ENCODE measurements at places on chromosomes 11 and 22. TPM values are rescaled to one million over a fixed set of nuclear protein-coding genes. Genes with fewer than 3 reads are reported as not detected.

- DNase-seq = no peak
- no peaks in the 10 kb centered on the region for H3K4me1 ChIP-seq
- no peak overlapping the region for H3K4me3 ChIP-seq
- no peaks in the 10 kb centered on the region for H3K27me3 ChIP-seq
- no peak overlapping the region for H3K27ac ChIP-seq
- peaks cover 82% of the 10 kb centered on the region for H3K36me3 ChIP-seq
Measured at GRCh38 chr22:29292379-29292778, 14.1 kb upstream of the GAS2L1 start.

GRCh38 chr11:118572981-118573550 lies 857 bp downstream of the ARCN1 start:
- H3K27me3 ChIP-seq = no peaks in the 10 kb centered on the region
- H3K27ac ChIP-seq = peak overlapping the region; percentile 100
- DNase-seq = no peak

GRCh38 chr11:127003260-127003981 lies 2.9 kb upstream of the KIRREL3 start:
- no peaks in the 10 kb centered on the region for H3K4me1 ChIP-seq
- no peak overlapping the region for H3K27ac ChIP-seq
- H3K27me3 ChIP-seq = no peaks in the 10 kb centered on the region
- H3K36me3 ChIP-seq = no peaks in the 10 kb centered on the region
- no peak for DNase-seq

DNA sequence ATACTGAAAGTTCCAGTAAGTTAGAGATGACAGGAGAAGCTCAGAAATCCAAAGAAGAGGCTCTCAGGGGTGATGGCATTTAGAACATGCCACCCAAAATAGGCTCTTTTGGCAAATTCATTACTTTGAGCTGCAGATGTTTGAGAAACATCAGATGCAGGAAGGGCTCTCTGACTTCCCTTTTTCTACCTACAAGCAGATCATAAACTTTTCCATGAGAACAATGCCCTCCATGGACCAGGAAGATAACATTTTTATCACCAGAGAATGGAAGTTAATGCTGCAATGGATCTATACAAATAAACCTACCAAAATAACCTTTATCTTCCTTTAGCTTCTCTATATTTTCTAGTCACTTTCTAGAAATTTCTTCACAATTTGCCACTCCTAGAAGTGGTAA lies 32.7 kb upstream of the FAR1 start:
- H3K36me3 ChIP-seq = no peaks in the 10 kb centered on the region
- no peaks in the 10 kb centered on the region for H3K27me3 ChIP-seq
- H3K4me1 ChIP-seq = no peaks in the 10 kb centered on the region
- no peak overlapping the region for H3K27ac ChIP-seq
- no peak overlapping the region for H3K4me3 ChIP-seq

DNA sequence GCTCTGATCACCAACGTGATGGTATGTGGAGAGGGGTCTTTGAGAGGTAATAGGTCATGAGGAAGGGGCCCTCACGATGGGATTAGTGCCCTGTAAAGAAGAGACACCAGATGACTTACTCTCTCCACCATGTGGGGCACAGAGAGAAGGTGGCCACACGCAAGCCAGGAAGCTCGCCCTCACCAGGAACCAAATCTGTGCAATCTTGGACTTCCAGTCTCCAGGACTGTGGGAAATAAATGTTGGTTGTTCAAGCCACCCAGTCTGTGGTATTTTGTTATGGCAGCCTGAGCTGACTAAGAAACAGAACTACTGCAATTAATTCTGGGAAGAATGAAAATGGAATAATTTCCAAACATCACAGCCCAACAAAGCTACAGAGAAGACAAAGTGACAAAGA lies 117.5 kb downstream of the SNX19 start:
- no peak for DNase-seq
- no peaks in the 10 kb centered on the region for H3K27me3 ChIP-seq
- H3K4me3 ChIP-seq = no peak overlapping the region
- H3K4me1 ChIP-seq = no peaks in the 10 kb centered on the region
- no peak overlapping the region for H3K27ac ChIP-seq

- H3K36me3 ChIP-seq = no peaks in the 10 kb centered on the region
- no peaks in the 10 kb centered on the region for H3K27me3 ChIP-seq
- peak; percentile 33 for DNase-seq
- H3K4me3 ChIP-seq = peak overlapping the region; percentile 86
- peak overlapping the region; percentile 64 for H3K27ac ChIP-seq
Measured at GRCh38 chr11:85810521-85810870, 445 bp downstream of the SYTL2 start.

DNA sequence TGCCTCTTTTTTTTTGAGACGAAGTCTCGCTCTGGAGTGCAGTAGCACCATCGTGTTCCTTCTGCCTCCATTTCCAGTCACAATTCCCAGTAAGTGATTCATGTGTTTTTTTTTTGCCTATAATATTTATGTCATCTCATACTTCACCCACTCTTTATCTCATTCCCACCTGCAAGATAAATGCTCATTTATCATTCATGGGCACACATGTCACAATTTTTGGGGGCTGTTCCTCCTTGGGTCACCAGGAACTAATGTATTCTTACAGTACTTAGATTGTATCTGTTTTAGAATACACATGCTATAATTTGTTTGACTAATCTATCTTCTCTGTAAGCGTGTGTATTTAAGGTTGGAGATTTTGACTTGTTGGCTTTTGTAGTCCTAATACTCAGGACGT lies 222.7 kb downstream of the SWAP70 start:
- no peaks in the 10 kb centered on the region for H3K36me3 ChIP-seq
- no peak for DNase-seq
- H3K27ac ChIP-seq = no peak overlapping the region
- H3K4me3 ChIP-seq = no peak overlapping the region
- H3K4me1 ChIP-seq = no peaks in the 10 kb centered on the region
- no peaks in the 10 kb centered on the region for H3K27me3 ChIP-seq

GRCh38 chr11:27401833-27402316 lies 38.9 kb upstream of the CCDC34 start:
- no peaks in the 10 kb centered on the region for H3K4me1 ChIP-seq
- no peak overlapping the region for H3K4me3 ChIP-seq
- H3K27ac ChIP-seq = no peak overlapping the region
- no peaks in the 10 kb centered on the region for H3K36me3 ChIP-seq
- no peak for DNase-seq

- H3K4me1 ChIP-seq = no peaks in the 10 kb centered on the region
- no peak overlapping the region for H3K4me3 ChIP-seq
- H3K27me3 ChIP-seq = no peaks in the 10 kb centered on the region
- H3K27ac ChIP-seq = no peak overlapping the region
Measured at GRCh38 chr11:120218695-120219033, 7.8 kb downstream of the OAF start.

- H3K36me3 ChIP-seq = no peaks in the 10 kb centered on the region
- DNase-seq = no peak
- H3K27ac ChIP-seq = no peak overlapping the region
Measured at GRCh38 chr11:123431619-123432018, 1.6 kb downstream of the GRAMD1B start.

DNA sequence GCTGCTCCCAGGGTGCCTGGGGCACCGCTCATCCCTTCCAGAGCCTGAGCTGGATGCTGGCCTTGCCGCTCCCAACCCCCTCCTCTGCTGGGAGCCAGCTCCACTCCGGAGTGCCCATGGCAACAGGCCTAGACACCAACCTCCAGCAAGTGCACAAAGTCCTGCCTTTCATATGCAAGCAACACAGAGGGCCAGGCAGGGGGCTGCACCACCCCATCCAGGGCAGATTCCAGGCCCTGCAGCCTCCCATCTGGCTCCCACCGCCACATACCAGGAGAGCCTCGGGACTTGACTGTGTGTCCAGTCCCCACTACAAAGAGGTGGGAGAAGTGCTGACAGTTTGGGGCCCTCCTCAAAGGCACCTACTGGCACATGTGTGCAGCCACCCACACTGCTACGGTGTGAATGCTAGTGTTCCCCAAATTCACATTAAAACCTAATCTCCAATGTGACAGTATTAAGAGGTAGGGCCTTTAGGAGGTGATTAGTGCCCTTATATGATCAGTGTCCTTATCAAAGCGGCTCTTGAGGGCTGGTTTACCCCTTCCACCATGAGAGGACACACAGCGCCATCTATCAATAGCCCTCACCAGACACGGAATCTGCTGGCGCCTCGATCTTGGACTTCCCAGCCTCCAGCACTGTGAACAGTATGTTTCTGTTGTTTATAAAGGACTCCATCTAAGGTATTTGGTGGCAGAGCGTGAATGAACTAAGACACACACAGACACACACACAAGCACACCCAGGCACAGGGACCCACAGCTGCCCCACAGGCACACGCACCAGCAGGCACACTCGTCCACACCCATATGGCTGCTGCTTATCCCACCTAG lies 16.2 kb downstream of the ARVCF start:
- DNase-seq = no peak
- no peaks in the 10 kb centered on the region for H3K36me3 ChIP-seq
- no peaks in the 10 kb centered on the region for H3K27me3 ChIP-seq

DNA sequence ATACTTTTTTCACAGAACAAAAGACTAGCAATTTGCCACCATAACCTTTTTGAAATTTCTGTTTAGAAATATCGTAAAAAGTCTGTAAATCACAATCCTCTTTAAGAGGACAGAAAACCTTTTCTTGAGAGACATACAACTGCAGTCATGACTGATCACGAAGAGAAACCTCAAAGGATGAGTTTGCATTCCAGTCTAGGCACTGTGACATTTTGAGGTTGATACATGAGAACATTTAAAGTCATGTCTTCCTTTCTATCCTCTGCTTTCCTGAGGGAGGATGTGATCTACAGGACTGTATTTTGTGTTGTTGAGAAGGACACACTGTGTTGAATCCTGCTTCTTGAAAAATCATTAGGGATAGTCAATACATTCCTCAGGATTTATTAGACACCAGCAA lies 476.7 kb upstream of the CCDC179 start:
- H3K36me3 ChIP-seq = no peaks in the 10 kb centered on the region

DNA sequence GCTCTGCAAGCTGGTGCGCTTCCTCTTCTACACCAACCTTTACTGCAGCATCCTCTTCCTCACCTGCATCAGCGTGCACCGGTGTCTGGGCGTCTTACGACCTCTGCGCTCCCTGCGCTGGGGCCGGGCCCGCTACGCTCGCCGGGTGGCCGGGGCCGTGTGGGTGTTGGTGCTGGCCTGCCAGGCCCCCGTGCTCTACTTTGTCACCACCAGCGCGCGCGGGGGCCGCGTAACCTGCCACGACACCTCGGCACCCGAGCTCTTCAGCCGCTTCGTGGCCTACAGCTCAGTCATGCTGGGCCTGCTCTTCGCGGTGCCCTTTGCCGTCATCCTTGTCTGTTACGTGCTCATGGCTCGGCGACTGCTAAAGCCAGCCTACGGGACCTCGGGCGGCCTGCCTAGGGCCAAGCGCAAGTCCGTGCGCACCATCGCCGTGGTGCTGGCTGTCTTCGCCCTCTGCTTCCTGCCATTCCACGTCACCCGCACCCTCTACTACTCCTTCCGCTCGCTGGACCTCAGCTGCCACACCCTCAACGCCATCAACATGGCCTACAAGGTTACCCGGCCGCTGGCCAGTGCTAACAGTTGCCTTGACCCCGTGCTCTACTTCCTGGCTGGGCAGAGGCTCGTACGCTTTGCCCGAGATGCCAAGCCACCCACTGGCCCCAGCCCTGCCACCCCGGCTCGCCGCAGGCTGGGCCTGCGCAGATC lies 16.5 kb downstream of the P2RY2 start:
- no peaks in the 10 kb centered on the region for H3K36me3 ChIP-seq
- no peaks in the 10 kb centered on the region for H3K27me3 ChIP-seq
- H3K4me3 ChIP-seq = no peak overlapping the region
- H3K4me1 ChIP-seq = no peaks in the 10 kb centered on the region

- H3K27me3 ChIP-seq = no peaks in the 10 kb centered on the region
- H3K4me1 ChIP-seq = no peaks in the 10 kb centered on the region
- H3K36me3 ChIP-seq = no peaks in the 10 kb centered on the region
- H3K4me3 ChIP-seq = no peak overlapping the region
- H3K27ac ChIP-seq = no peak overlapping the region
Measured at GRCh38 chr11:61764606-61765260, 12.3 kb downstream of the MYRF start.

- no peak overlapping the region for H3K4me3 ChIP-seq
- no peak for DNase-seq
- peaks cover 11% of the 10 kb centered on the region for H3K36me3 ChIP-seq
- peaks cover 9% of the 10 kb centered on the region for H3K4me1 ChIP-seq
Measured at GRCh38 chr22:24442352-24442744, 14.9 kb downstream of the ADORA2A start.

DNA sequence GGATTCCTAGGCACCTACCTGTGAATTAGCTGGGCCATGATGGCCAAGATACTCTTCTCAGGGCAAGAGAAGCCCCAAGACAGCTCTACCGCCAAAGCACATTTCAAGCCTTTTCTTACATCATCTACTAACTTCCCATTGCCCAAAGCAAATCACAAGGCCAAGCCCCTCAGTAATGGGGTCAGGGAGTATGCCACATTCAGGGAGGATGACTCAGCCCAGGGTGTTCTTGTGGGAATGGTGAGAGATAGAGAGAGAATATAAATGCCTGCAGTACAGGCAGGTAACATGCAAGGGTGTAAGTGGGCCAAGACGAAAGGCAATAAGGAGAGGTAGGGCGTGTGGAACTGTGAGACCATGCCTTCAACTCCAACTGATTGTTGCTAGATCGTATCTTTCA lies 162.5 kb upstream of the ISX start:
- no peak overlapping the region for H3K4me3 ChIP-seq
- no peaks in the 10 kb centered on the region for H3K4me1 ChIP-seq
- no peak for DNase-seq
- H3K36me3 ChIP-seq = no peaks in the 10 kb centered on the region
- no peaks in the 10 kb centered on the region for H3K27me3 ChIP-seq

The FAM83F gene
- total RNA-seq = 10.6 TPM

The CTSF gene
- total RNA-seq = 19.5 TPM

The MRGPRF gene
- not detected for total RNA-seq

The SCUBE1 gene
- 0.11 TPM for total RNA-seq

The RFPL1 gene
- total RNA-seq = not detected

The GVQW3 gene
- total RNA-seq = 9.1 TPM

The APOL5 gene
- total RNA-seq = not detected

The GNAZ gene
- total RNA-seq = not detected

The C22orf42 gene
- not detected for total RNA-seq

Data from naive thymus-derived CD4-positive, alpha-beta T cell (primary cell).